CD4-positive, alpha-beta T cell treated with Interleukin-4 for 1 hour (primary cell): ENCODE measurements at places on chromosomes 12 and 14.

- no peak for DNase-seq
Observed at GRCh38 chr12:106885541-106886249, 70.0 kb upstream of the TMEM263 start.

DNA sequence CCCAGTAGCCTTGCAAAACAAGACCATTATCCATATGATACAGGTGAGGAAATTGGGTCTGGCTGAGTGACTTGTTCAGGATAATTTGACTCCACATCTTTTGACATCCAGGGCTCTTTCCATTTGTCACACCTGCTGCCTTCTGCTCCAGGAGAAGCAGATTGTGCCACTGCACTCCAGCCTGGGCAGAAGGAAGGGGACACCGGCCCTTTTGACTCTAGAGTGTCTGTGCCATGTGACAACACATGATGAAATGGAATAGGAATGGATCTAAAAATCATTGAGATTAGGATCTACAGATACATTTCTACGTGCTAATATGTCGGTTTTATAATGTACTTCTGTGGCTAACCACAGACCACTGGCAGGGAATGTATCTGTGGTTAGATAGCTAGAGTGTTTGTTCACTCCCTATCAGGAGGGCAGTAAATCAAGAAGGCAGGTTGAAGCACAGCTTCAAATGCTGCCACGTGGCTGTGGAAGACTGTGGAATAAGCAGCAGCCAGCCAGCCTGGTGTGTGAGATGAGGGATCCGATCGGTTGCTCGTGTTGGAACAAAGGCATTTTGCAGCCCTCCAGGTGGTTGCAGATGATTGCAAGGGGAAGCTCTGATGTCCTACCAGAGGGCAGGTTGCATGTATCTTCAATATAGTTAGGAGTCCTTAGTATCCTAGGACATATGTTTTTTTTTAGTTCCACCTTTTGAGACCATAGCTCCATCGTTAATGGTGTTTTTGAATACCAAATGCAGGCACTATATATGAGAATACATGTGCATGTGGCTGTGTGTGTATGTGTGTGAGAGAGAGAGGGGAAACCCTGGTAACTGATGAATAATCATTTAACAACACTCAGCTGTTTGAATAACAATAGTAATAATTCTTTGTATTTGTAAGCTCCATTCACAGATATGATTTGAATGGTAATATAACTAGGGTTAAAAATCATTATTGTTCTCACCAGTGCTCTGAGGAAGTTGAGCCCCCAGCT, 28.6 kb downstream of the EML1 start:
- DNase-seq: peak; percentile 12

GRCh38 chr12:111283521-111283920, 85.4 kb downstream of the PHETA1 start:
- DNase-seq: no peak

DNA sequence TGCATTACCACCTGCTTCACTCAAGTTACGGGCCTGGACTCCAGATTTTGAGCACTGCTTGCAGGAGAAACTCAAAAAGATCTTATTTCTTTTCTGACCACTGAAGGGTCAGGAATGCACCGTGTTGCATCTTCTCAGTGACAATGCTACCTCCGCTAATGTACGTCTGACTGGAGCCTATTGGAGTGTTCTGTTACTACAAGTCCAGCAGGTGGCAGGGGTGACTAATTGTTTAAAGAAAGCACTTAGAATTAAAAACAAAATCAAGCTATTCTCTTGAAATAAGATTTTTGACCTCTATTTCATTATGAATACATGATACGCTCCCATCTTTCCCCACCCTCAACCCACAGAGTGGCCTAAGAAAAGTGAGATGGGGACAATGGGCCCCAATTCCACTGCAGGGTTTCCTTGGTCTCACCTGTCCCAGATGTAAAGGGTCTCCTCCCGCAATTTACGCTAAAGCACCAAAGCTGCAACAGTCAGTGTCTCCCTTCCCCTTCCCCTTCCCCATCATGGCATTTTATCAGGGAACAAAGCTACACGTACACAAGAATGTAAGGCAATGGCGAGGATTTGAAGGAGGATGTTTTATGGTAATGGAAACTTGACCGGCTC, 2.2 kb downstream of the TBPL2 start:
- no peak for DNase-seq

DNA sequence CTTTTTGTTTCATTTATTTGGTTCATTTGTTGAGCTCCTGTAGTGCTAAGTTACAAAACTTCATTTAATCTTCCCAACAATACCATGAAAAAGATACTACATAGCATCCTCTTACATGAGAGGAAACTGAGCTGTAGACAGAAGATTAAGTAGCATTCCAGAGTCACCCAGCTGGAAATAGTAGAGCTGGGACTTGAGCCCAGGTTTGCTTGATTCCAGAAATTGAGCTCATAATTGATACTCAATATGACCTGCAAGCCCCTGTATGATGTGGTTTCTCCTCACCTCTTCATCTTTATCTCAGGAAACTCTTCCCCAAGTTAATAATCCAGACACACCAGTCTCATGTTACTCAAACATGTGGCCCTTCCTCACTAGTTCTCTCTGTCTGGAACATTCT, 87.0 kb upstream of the DAAM1 start:
- no peak for DNase-seq

- DNase-seq: no peak
Observed at GRCh38 chr12:49911213-49911605, 7.5 kb upstream of the FAIM2 start.

GRCh38 chr12:104748790-104749189, 209.3 kb downstream of the SLC41A2 start:
- DNase-seq: no peak

DNA sequence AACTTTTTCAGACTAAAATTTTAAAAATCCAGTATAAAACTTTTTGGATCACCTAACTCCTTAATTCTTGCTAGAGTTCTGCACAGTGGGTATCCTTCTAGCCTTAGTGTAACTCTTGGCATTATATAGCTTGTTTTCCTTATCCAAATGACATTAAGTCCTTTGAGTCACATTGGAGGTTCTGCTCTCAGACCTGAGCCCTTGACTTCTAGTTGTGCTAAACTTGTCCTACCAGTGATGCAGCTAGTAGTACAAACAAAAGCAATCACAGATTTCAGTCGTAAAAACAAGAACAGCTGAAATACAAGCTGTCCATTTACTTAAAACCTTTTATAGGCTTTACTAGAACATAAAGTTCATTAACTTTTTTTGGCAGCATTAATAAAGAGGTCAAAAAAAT, 10.5 kb downstream of the ZBTB1 start:
- no peak for DNase-seq

- DNase-seq: no peak
Observed at GRCh38 chr14:69838881-69839416, 40.3 kb upstream of the SMOC1 start.

- DNase-seq: no peak
Observed at GRCh38 chr12:114895827-114896226, 211.9 kb upstream of the TBX3 start.
